ENCODE measurements at places on chromosomes 1 and 21.
A peak's percentile ranks its signal among the peaks of the same experiment; 100 is the strongest.

DNA sequence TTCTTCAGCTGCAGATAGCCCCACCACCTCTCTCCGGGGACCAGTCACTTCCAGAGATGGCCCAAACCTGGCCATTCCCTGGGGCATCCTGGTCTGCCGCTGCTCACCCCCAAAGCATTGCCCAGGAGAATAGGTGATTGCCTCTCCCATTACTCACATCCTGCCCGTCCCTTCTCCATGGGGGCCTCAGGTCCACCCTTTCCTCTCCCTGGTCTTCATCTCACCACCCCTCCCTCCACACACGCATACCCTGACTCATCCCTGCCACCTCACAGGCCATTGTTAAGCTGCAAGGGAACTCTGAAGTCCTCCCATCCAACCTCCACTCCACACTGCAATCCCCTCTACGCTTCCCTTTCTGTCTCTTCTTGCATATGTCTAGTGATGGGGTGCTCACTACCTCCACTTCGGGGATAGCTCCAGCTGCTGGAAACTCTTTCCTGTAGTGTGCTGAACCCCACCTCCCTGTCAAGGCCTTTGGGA, at the start of gene PLEKHG5:
PLEKHG5 (minus strand) TSS at position 188 of the 483 bp plus-strand sequence. CDS start 14,096 bp downstream, outside the sequence.
- no peak for DNase-seq

- no peak for DNase-seq
Observed at GRCh38 chr1:53629101-53629691, 109.8 kb downstream of the GLIS1 start.

GRCh38 chr1:153533689-153534201, 2.0 kb downstream of the S100A6 start:
- DNase-seq: no peak

GRCh38 chr1:97332716-97333115, 588.1 kb downstream of the DPYD start:
- DNase-seq: no peak

- DNase-seq: no peak
Observed at GRCh38 chr1:15406614-15407559, 2.8 kb upstream of the EFHD2 start.

GRCh38 chr1:100883963-100884362, 10.7 kb downstream of the EXTL2 start:
- DNase-seq: no peak

DNA sequence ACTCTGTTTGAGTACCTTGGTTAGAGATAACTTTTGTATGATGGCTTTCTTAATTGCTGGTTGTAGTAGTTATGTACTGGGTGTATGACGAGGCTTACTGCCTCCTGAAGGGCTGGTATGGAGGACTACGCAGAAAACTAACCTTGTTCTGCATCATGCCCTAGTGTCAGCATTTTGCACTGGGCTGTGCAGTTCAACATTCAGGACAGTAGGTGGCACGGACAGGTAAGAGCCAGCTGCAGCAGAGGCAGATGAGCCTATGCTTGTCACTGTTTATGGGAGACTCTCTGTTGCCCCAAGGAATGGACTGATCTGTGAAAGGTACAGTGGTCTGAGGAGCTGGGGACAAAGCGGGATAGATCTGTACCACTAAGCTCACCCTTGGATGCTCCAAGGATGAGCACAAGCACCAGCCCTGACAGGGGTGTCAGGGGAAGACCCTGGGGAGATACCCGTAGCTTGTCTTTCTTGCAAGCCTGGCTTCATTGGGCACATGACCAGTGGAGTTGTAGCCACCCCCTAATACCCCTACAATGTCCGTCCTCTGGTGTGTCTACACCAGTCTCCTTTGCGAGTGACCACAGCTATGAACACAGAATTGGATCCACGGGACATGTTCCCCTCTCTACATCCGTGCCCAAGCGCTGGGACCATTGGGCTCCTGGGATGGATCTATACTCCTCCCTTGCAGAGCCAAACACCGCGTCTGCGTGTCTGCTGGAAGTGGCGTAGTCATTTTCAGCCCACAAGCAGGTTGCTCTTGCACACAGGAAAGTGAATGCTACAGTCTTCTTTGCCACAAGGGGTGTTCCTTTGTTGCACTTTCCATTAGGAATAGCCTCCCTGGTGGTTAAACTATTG, 51.1 kb upstream of the CFHR3 start:
- DNase-seq: no peak

- no peak for DNase-seq
Observed at GRCh38 chr1:79430437-79430836, 423.9 kb upstream of the ADGRL4 start.

DNA sequence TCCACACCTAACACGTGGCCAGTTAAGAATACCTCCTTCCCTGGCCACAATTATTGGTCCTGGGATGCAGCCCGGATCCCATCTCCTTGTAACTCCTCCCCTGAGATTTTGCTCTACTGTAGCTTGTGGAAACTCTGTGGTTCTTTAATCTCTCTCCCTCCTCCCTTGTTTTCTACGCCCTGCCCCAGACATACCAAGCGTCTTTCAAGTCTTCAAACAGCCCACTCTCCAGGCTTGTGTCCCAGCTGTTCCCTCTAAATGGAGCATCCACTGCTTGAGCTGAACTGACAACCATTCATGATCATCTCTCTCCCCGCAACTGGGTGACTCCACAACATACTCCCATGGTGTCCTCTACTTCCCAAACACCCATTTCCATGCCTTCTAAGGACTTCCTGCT, 111.6 kb downstream of the SIPA1L2 start:
- no peak for DNase-seq

DNA sequence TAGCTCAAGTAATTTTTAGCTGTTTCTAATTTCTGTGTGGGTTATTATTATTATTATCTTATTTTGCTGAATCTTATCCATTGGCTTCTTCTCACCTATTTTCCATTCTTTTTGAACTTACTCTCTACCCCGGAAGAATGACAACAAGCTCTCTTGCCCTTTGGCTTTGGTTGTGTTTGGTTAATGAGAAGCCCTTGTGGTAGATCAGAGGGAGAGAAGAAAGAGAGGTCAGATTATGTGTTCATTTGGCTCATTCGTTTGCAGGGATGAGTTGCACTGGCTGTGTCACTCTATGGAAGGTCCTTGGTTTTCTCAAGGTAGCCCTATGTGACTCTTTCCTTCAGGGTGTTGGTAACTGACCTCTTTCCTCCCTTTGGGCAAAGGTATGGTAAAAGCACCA, 391.9 kb downstream of the LMO4 start:
- DNase-seq: no peak

- no peak for DNase-seq
Observed at GRCh38 chr21:39175665-39176064, 7.6 kb downstream of the PSMG1 start.

- no peak for DNase-seq
Observed at GRCh38 chr21:39118061-39118460, 65.2 kb downstream of the PSMG1 start.

DNA sequence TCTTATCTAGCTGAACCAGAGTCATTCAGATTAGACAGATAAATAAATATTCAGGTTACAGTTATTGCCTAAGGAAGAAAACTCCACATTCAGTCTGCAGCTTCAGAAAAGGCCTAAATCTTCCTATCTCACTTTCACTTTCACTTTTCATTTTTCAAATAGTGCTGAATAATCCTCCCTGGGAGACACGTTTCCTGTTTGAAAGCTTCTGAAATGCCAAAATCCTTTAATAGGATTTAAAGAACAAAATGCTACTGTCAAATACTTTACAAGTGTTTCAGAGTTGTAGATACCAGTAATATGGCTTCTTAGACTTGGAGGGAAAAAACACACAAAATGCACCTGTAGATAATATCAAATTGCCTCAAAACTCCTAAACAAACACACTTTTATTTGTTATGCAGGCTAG, 3.9 kb downstream of the PSMB2 start:
- DNase-seq: no peak

DNA sequence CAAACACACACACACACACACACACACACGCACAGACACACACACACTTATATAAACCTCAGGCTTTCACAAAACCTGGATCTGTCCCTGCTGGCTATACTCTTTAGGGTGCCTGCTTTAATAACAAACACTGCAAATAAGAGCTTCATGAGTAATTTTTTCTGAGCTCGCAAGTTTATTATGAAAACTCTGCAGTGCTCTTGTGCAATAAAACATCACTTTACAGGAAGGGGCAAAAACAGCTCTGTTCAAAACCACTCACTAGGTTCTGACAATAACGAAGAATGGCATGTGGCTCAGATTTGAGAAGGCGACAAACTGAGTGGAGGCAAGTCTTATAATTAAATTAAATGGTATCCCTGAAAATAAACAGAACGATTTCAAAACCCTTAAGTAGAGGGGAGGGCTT, 42.6 kb upstream of the CTPS1 start:
- DNase-seq: no peak

GRCh38 chr1:228463559-228464455, 23.4 kb upstream of the RNF187 start:
- DNase-seq: peak; percentile 92

DNA sequence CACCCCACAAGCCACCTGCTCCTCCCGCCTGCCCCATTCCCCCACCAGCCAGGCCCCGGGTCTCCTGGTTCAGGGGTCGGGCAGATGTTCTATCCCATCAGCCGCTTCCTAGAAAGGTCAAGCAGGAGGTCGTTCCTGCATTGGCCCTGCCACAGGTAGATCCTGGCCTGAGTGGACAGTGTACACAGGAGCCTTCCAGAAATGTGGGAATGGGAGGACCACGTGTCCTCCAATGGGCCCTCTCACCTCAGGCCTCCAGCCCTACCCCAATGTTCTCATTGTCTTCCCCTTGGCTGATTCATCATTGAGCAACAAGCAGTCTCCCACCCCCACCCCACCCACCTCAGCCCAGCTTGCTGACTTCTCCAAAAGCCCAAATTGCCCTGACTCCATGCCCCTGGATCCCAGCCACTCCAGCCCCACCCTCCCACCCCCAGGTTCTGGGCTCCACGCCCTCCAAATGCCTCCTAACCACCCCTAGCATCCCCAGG, 2.1 kb downstream of the S100A16 start:
- DNase-seq: no peak

DNA sequence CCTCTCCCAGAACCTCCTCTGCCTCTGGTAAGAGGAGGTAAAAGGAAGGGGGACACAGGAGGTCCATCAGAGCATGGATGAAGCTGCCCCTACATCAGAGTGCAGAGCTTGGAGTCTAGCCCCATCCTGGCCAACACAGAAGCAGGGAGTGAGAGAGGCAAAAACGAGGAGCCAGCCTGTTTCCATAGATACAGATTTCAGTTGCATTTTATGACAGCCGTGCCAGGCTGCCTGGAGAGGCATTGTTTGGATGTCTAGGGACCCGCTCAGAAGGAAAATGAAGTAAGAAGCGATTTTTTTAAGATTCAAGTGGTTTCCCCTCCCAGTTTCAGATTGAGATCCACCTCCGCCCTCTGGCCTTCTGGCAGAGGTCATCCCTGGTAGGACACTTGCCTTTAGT, 11.5 kb upstream of the GJA8 start:
- DNase-seq: no peak

DNA sequence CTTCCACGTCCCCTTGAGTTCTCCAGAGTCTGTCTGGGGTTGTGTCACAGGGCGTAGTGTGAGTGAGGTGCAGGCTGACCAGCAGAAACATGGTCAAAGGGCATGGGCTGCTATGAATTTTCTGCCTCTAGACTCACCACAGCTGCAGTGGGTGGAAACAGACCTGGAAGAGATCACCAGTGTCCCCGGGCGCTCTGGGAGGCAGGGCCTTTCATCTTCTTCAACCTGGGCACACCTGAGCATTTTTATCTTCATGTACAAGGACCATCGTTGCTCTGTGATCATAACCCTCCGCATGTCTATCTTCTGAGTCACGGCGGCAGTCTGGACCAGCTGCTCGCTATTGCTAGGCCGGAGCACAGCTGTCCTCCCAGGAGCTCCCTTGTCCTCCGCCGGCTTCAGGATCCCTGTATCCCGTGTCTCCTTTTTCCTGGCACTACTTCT, 29.6 kb downstream of the DEGS1 start:
- DNase-seq: no peak

DNA sequence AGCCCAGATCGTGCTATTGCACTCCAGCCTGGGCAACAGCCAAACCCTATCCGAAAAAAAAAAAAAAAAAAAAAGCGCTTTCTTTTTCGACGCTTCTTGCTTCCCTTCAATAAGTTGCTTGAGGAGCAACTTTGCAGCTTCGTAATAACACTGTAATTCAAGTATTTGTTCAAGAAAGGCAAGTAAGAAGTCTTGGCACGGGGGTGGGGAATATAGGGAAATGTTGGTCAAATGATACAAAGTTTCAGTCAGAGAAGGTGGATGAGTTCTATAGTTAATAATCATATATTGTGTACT, 871 bp upstream of the PSMA5 start:
- DNase-seq: no peak

- no peak for DNase-seq
Observed at GRCh38 chr1:33512226-33513011, 40.0 kb downstream of the ZSCAN20 start.

GRCh38 chr1:175479521-175480342, 263.7 kb downstream of the TNR start:
- no peak for DNase-seq

GRCh38 chr21:15018382-15018781, 46.4 kb downstream of the NRIP1 start:
- DNase-seq: no peak

GRCh38 chr1:183827801-183828200, 22.9 kb downstream of the RGL1 start:
- no peak for DNase-seq

- no peak for DNase-seq
Observed at GRCh38 chr1:47537268-47537667, 99.4 kb downstream of the FOXD2 start.

GRCh38 chr21:41682719-41683179, 84.1 kb downstream of the RIPK4 start:
- no peak for DNase-seq

DNA sequence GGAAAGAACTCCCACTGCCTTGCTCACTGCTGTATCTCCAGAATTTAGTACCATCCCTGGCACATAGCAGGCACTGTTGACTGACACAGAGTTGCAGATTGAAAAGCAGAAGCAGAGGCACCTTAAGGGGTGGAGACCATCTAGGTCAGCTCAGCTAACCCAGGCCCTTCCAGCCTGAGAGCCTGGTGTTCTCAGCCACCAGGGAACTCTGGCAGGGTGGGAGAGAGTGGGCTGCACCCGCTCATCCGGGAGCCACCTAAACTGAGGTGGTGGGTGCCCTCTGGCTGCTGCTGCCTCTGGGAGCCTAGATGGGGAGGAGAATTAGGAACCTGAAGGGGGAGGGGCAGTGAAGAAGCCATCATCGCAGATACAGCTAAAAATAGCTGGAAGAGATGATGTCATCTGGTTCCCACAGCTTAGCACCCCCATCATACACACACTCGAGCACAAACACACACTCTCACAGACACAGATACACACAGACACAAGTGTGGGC, 1.5 kb upstream of the TSPAN1 start:
- no peak for DNase-seq

DNA sequence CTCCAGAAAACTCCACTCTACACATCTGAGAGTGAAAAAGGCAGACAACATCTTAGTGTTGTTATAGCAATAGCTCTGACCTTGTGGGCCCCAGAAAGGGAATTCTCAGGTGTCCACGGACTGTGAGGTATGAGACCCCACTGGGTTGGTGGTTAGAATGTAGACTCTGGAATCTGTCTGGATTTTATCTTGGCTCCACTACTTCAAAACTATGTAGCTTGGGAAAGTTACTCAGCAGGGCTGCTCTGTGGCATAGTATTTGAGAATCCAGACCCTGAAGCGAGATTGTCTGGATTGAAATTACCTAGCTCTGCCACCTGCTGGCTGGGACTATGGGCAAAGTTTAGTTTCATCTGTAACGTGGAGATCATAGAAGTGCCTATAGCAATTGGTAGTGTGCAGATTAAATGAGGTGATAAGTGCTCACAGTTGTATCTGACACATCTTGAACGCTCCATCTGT, 25.8 kb downstream of the PRDM2 start:
- DNase-seq: peak; percentile 54
